GM19239 (cell line): ENCODE measurements at places on chromosomes 2 and 18.
A peak's percentile ranks its signal among the peaks of the same experiment; 100 is the strongest.

DNA sequence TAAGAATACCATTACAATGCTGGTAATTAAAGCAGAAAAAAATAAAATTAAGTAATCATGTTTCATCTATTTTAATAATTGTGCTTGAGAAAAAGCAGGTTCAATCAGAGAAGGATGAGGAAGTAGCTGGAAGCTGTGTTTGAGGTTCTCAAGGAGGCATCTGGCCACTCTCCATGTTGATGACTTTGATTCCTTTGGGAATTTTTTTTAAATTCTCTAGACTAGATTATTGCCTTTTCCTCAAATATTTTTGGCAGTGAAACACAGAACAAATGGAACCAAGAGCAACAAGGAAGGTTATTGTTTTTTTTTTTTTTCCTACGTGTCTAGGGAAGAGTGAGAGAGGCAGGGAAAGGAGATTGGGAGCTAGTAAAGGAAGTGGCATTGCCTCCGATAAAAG, 99.9 kb upstream of the NRP2 start:
- DNase-seq: no peak

GRCh38 chr18:2423761-2424160, 147.5 kb downstream of the METTL4 start:
- DNase-seq: no peak

DNA sequence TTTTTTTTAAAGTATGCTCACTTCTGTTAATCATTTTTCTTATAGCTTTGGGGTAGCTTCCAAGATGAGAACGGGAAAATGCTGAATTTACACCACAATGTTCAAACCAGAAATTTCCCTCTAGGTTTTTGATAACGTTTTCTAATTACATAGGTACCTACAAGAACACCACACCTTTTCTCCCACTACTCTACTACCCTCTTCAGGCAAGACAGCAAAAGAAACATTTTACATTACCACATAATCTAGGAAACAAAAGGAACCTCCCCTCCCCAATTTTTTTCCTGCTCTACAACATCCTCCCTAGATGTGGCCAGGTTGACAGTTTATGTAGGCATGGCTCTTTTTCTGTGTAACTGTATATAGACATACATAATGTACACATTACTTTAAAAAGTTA, 32.4 kb downstream of the NDUFAF7 start:
- DNase-seq: no peak

DNA sequence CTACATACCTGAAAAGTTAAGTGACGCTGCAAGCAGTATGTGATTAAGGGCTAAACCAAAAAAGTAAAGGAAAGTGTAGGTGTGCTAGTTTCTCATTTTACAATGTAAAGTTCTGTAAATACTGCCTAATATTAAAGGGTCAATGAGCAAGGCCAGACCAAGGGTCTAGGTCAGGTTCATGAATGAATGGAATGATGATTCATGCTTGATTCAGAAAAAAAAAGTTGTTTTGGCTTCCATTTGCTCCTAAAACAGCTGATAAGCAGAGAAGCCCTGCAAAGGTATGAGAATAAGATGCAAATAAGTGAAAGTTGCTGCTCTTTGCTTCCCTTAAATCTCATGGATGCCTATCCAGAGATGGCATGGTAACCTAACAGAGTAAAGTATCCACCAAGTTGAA, 61.3 kb downstream of the PTRHD1 start:
- no peak for DNase-seq

DNA sequence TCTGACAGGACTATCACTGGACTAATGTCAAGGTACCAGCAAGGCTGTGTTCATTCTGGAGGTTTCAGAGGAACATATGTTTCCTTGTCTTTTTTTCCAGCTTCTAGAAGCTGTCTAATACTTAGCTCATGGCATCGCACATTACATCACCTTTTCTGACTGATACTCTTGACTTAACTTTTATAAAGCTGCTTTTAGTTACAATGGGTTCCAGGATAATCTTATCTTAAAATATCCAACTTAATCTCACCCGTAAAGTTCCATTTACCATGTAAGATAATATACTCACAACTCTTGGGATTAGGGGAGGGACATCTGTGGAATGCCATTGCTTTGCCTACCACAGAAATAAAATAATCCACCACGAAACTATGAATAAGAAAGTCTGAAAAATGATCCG, 394.2 kb downstream of the CDH19 start:
- DNase-seq: no peak

DNA sequence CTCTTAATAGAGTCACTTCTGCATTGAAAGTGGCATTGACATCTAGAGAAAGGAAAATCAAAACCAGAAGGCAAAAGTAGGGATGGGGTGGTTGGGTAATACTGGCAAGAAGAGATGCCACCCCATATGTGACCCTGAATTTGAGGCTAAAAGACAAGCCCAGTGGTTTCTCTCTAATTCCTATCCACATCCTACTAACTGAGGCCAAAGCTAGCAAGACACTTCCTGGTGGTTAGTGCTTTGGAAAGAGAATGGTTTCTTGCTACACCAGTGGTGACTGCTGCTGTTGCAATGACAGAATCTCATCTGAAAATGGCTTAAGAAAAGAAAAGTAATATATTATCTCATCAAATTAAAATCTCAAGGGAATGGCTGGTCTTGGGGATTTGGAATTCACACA, 640.6 kb downstream of the EPHA4 start:
- DNase-seq: no peak

GRCh38 chr2:133602538-133602937, 34.3 kb upstream of the NCKAP5 start:
- DNase-seq: no peak

DNA sequence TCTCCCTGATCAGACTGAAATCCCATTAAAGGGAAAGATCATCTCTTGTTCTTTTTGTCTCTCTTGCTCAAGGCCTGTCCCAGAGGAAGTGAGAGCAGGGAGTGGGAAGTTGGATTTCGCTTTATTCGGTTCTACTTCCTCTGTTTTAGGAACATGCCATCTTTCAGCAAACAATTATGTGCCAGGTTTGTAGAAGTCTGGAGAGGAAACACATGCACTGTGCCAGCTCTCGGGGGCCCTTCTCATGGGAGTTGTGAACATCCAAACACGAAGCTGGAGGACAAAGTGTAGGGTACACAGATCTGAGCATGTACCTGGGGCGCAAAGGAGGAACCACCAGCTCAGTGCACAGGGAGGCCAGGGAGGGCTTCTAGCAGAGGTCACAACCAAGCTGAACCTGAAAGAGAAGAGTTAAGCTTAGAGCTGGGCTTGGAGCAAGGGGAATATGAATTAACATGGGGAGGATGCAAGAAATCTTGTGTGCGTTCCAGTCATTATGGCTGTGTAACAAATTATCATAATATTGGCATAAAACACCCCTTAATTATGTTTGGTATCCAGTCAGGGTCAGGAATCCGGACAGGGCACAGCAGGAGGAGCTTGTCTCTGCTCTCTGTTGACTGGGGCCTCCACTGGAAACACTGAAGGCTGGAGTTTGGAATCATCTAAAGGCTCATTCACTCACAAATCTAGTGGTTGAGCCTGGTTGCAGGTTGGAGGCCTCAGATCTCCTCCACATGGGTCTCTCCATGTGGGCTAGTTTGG, 128.6 kb downstream of the ZFP36L2 start:
- DNase-seq: no peak

DNA sequence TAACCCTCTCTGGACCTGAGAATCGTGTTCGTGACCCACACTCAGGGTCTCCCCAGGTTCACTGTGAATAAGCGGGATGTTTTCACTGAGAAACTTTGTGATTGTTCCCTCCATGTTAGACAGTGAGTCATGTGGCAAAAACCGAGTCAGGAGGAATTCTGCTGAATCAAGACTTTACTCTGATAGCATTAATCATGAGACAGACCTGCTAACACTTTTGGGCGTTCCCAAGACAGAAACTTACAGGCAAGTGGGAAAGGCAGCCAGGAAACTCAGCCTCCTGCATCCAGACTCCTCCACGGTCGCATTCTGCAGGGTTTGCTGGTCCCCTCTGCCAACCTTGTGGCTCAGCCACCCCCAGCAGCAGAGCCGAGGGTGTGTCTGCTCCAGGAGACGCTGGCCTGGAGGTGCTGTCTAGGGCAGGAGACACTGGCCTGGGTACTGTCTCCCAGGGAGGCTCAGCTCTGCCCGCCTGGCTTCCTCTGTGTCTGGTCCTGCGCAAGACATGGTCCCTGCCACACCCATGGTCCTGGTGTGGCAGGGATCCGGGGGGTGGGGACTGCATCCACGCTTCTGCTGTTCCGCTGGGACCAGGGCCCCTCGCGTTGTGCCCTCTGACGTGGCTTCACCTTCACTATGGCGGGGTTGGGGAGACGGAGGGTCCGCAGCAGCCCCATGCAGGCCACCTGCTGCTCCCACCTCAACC, 177.4 kb downstream of the TWIST2 start:
- DNase-seq: no peak

GRCh38 chr2:201901786-201902185, 95.4 kb downstream of the CDK15 start:
- DNase-seq: no peak

- DNase-seq: no peak
These were observed 47.3 kb downstream of the RFTN2 start for GRCh38 chr2:197628043-197628500.

GRCh38 chr2:232449964-232450363, 6.0 kb upstream of the ALPI start:
- no peak for DNase-seq

- DNase-seq: no peak
These were observed 113.9 kb downstream of the HDAC4 start for GRCh38 chr2:239286901-239287300.

GRCh38 chr2:181586569-181587081, 70.3 kb downstream of the CERKL start:
- peak; percentile 19 for DNase-seq

DNA sequence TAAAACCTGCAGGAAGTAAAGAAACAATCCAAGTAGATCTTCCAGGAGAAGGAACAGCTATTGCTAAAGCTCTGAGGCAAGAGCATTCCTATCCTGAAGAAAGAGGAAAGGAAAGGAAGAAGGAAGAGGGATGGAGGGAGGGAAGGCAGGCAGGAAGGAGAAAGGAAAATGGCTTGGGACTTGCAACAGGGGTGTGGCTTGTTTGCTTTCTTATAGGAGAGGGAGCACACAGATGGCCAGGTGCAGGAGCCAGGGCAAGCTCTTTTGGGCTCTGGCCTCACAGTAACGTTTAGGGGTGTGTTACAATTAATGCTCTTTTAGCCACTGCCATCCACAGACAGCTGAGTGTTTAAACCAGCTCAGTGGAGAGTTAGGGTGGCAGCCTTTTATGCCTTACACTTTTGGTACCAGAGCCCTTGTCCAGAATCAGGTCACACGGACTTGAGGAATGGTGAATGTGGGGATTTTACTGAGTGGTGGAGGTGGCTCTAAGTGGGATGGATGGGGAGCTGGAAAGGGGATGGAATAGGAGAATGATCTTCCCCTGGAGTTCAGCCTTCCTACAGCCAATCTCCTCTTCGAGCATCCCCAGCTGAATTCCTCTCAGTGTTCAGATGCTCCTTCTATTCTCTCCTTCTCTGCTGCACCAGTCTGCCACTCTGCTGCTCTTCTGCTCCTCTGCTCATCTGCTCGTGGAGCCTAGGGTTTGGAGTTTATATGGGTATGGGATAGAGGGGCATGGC, 108.7 kb upstream of the SLC39A10 start:
- no peak for DNase-seq

DNA sequence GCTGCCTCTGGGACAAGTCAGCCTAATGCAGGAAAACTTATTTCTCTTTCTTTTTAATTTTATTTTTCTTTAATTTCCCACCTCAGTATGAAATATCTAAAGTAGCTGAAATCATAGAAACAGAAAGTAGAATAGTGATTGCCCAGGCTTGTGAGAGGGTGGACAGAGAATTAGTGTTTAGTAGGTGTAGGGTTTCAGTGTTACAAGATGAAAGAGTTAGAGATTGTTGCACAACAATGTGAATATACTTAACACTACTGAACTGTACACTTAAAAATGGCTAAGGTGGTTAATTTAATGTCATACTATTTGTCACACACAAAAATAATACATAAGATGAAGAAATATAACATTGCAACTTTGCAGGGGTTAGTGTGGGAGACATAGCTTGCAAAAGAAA, 80.8 kb downstream of the NAT8 start:
- DNase-seq: no peak

DNA sequence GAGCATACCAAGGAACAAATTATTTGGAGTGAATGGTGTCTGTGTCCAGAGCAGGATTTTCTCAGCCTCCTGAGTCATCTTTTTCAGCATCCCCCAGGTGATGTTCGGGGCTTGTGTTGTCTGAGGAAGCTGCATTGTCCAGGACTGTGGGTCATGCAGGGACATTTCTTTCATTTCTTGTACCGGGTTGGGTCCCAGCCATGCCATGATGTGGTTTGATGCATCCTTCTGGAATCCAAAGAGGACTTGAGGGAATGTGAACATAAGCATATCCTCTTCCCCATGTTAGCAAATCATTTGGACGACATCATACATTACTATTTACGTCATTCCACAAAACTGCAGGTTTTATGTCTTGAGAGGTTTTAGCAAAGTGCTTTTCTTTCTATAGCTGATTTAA, 797.8 kb downstream of the CCDC85A start:
- DNase-seq: no peak
